ENCODE measurements at places on chromosomes 7 and 10.

DNA sequence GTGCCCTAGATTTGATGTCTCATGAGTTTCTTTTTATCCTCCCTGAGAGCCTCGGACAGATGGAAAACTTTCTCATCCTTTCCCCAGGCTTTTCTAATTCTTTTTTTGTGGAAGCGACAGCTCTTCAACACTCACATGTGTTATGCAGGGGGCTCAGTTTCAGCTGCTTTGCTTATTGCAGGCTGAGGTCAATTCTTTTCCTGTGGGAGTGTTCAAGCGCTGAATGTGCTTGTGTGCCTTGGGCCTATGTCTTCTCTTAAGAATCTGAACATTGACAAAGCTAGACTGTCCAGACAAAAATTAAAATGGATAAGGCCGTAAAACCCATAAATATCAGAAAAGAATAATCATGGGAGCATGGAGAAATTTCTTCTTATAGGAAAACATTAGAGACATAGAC, 125.2 kb upstream of the STEAP4 start:
- DNase-seq: no peak

DNA sequence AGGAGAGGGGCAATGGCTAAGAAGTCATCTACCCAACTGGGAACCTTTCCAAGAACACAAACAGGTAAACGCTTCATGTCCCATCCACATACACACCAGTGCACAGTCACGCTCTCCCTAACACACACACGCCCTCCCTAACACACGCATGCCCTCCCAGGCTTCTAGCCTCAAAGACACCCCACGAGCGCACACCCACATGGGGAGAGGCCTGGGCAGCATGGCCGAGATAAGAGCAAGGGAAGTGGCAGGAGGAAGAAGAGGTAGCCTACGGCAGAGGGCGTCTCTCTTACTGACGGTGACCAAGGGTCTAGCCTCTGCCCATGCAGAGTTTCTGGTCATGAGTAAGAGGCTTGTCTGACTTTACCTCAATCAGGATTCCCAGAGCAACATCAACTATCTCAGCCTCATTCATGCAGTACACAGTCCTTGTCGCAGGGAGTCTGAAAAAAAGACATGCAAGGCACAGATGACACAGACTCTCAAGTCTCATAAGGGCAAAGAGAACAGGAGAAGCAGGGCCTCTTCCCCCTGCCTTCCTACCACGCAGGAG, 3.1 kb downstream of the CYREN start:
- DNase-seq: no peak

- no peak for DNase-seq
Observed at GRCh38 chr10:111531690-111532089, 454.9 kb downstream of the ADRA2A start.

- no peak for DNase-seq
Observed at GRCh38 chr7:118747473-118747872, 523.0 kb downstream of the ANKRD7 start.

GRCh38 chr7:6167587-6168476, 104.6 kb downstream of the CYTH3 start:
- DNase-seq: no peak

DNA sequence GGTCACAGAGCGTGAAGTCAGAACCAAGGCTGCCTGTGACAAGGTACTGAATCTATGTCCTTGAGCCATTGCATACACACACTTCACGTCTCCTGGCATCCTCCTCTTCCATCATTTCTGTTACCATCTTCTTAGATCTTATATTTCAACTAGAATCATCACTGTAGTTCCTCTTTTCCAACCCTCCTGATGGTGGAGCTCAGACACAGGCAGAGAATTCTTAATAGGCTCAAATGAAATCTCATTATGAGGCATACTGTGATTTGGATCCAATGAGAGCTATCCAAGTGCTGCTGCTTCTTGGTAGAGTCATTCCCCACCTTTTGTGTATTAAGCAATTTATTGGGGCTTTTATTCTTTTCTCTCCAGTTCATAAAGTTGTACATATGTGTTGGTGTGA, 113.2 kb downstream of the CALCR start:
- no peak for DNase-seq

- no peak for DNase-seq
Observed at GRCh38 chr10:105797234-105797890, 1156.3 kb downstream of the SORCS3 start.

- no peak for DNase-seq
Observed at GRCh38 chr10:121516093-121516865, 82.0 kb downstream of the FGFR2 start.

DNA sequence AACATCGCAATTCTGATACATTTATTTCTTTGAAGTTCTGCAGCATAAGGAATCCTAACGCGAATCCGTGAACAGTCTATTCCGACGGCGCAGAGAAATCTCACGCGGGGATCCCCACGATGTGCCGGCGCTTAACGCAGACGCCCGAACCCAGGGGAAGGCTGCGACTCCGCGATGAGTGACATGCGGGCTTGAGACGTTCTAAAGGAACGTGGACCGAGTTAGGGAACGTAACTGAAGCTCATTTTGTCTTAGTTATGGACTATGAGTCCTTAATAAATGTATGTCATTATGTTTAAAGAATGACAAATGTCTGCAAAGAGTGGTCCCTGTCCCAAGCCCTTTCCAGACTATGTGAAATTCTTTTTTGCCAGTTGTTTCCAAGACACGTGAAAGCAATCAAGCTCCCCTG, 995 bp upstream of the PARD3 start:
- no peak for DNase-seq

DNA sequence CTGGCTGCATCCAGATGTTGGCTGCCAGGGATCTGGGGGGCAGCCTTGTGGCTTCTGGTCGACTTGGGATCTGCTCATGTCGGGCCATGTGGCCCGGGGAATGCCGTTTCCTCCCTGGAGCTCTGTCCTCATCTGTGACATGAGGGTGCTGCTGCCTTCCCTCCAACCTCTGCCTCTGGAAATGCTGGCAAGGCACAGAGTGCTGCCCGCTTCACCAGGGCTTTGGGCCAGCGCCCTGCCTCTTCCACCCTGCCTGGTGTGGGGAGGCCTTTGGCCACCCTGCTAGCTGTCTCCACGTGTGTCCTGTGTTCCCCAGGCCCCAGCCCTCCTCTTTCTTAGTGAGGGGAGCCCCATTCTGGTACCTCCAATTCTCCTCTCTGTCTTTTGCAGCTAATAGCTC, 5.8 kb upstream of the SMARCD3 start:
- no peak for DNase-seq

DNA sequence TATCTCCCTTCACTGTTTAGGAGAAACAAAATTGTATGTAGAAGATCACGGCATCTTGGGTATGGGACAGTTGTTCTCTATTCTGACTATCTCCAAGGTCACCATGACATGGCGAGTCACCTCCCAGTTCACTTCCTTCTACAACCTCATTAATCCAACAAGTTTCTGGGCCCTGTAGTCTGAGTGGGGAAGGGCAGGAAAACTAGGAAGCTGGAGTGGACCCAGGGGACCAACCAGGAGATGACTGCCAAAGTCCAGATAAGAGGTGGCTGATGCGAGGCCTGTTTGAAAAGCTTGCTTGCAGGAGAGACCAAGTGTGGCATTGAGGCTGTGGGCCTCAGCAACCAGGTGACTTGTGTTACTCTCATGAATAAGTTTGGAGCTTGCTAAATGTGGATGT, 584.9 kb downstream of the TNS3 start:
- no peak for DNase-seq

DNA sequence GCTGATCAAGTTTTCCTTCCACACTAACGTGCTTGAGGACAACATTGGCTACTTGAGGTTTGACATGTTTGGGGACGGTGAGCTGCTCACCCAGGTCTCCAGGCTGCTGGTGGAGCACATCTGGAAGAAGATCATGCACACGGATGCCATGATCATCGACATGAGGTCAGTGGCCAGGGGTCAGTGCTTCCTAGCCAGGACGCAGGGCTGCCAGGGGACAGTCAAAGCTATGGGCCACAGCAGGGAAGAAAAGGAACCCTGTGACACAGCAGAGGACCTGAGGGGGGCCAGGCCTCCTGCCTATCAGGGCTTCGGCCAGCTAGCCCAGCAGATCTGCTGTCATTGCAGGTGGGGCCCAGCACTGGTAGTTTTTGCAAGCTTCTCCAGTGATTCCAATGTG, 5.2 kb downstream of the RBP3 start:
- no peak for DNase-seq

DNA sequence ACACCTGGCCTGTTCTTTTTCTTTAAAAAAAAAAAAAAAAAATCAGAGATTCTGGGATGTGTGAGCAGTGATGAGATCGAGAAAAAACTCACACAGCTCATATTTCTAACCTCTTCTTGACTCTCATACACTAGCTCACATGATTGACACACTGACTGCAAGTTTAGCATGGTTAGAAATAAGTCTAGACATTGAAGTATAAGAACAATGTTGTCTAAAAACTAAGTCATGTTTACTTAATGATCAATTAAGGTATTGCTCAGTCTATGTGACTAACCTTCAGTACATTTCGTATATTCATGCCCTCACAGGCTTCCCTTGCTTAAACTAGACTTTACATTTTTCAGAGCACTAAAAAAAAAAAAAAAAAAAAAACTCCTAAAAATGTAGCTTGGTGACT, 775.1 kb downstream of the GATA3 start:
- DNase-seq: no peak

- no peak for DNase-seq
Observed at GRCh38 chr7:73770002-73770859, at the start of gene CLDN3. Gene CLDN3, minus strand, starts transcription at chr7:73770270. Its CDS starts 221 bp downstream, at chr7:73770049.

GRCh38 chr7:23121165-23121564, 15.6 kb downstream of the KLHL7 start:
- no peak for DNase-seq

GRCh38 chr10:33291053-33291592, 43.3 kb downstream of the NRP1 start:
- no peak for DNase-seq

All from activated CD8-positive, alpha-beta memory T cell treated with anti-CD3 and anti-CD28 coated beads for 1 hour (primary cell).